ENCODE measurements at places on chromosomes 16 and 17. TPM values are rescaled to one million over a fixed set of nuclear protein-coding genes. Genes with fewer than 3 reads are reported as not detected.

The SLFN12L gene
- 2.9 TPM for total RNA-seq

The NPIPA7 gene
- 8.8 TPM for total RNA-seq

The EVI2B gene
- 7.8 TPM for total RNA-seq

The DHRS7C gene
- total RNA-seq, result 0.85 TPM

The PPY gene
- total RNA-seq, result not detected

The RTN4RL1 gene
- total RNA-seq, result 0.47 TPM

The SLFN14 gene
- total RNA-seq, result not detected

The MYL4 gene
- total RNA-seq, result not detected

The CNEP1R1 gene
- total RNA-seq, result 20.3 TPM

The CBLN1 gene
- 0.70 TPM for total RNA-seq

The C16orf92 gene
- not detected for total RNA-seq

The STH gene
- not detected for total RNA-seq

The GRB2 gene
- total RNA-seq, result 116 TPM

DNA sequence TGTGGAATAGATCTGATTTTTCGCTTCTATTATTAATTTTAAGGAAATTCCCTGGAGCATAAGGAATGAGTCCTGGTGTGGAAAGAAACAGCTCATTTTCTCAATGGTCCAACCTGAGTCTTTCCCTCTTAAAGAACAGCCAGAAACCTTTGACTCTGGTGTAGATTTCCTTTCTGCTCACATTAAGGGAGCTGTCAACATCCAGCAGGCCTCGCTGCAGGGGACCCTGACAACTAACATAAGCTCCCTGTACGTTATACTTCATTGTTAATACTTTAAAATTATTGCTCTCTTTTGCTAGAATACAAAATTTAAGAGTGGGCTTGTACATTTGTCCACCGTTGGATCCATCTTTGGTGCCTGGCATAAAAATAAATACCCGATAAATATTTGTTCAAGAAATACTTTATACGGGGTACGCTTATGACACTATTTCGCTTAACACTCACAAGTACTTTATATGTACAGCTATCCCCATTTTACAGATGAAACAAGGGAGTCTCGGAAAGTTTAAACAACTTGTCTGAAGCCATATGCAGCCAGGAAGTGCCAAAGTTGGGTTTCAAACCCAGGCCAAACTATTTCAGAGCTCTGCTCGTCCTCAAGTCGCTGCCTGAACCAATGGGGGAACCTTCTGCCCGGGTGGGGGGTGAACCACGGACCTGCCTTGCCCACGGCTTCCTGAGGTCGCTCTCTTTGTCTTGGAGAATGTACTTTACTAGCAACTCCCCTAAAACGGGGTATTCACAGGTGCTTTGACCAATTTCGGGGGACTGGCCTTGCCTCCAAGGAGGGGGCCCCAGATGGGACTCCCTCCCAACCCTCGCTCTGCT, 611 bp downstream of the SMARCE1 start:
- DNase-seq, result no peak

DNA sequence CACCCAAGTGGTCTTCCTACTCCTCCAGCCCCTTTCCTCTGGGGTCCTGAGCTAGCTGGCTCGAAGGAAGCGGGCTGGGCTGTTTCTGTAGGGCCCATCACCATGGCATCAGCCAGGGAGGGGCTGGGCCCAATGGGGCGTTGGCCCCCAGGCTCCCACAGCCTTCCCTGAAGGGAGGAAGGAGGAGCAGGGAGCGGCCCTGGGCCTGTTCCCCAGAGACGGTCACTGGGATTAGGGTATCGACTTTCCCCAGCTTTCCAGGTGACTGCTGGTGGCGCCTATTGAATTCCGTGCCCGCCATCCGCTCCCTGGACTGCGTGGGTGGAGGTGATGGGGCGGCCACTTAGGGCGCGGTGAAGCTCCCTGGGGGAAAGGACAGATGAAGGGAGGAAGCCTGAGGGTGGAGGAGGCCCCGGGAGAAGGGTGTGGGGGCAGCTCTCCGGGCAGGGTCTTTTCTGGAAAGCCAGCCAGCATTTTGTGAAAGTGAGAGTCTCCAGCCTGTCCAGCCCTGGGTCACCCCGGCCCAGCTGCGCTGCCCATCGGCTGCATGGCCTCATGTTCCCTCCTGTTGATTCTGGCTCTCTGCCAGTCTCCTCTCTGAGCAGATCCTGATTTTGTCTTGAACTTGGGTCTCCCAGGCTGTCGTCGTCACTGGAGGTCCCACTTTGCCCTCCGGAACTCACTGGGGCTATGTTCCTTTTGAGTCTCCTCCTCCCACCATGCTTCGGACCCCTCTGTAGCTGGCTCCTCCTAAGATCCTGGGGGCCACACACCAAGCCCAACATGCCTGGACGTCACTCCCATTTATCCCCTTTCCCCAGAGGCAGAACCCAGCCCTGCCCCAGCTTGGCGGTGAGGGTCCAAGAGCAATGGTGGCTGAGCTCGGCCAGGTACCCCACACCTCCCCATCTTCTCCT, 9.8 kb downstream of the NHERF1 start:
- DNase-seq, result no peak

- no peak for DNase-seq
Observed at GRCh38 chr17:28225271-28225670, 93.7 kb upstream of the TMEM97 start.

GRCh38 chr17:77382966-77383612, 242.3 kb downstream of the SEC14L1 start:
- DNase-seq, result no peak

DNA sequence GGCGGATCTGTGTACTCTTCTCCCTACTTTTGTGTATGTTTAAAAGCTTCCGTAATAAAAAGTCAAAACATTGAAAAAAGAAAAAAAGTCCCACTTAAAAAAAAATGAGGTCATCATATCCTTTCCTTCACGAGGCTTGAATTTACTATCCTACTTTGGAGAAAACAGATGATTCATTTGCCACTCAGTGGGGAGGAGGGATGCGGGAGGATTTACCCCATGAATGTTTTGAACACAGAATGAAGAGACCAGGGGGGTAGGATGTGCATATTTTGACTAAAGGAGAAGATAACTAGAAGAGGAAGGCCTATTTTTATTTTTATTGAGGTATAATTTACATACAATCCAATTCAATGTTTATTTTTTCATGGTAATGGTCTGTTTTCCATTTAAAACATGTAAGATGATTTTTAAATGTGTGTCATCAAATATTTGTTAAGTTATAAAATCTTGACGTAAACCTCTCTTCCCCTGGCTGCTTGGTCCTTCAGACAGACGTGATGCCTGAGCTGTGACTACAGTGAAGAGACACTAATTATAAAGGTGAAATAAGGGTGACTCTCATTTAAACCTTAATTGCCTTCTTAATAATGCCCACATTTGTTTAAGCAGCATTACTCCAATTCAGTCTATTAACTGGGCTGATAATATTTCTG, 135.4 kb upstream of the AXIN2 start:
- DNase-seq, result no peak

GRCh38 chr17:72931163-72931562, 161.3 kb downstream of the SLC39A11 start:
- DNase-seq, result no peak

GRCh38 chr17:32319548-32319905, 22.4 kb downstream of the C17orf75 start:
- peak; percentile 85 for DNase-seq

DNA sequence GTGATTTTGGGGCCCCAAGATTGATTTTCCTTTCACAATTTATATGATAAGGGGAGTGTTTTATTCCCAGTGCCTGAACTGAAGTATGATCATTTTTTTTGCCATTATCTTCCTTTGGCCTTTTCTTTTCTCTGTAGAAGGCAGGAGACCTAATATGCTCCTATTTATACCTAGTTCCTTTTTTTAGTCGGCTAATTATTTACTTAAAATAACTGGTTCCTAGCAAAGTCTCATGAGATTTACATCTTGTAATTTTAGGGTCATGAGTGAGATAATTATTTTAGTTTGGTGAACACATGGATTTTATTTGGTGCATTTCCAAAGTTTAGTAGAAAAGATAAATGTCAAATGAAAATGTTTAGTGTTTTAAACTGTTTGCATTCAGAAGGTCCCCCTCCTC, 24.8 kb downstream of the SEC14L1 start:
- no peak for DNase-seq

- no peak for DNase-seq
Observed at GRCh38 chr17:1956134-1956533, 69.0 kb downstream of the RTN4RL1 start.

DNA sequence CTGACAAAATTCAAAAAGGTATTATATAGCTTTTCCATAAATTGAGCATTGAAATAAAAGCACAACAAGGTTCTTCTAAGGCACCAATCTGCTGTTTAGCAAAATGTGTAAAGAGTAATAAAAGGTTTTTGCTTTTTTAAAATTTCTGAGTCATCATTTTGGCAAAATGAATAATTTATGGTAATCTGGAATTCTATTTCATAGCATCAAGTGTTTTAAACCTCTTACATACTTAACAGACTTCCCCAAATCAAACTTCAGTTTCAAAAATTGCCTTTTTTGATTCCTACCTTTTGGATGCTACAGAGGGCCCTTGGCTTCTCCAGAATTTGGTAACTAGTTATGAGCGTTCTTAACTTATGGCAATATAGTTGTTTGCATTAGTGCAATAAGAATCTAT, 154.0 kb upstream of the ELAC2 start:
- DNase-seq, result no peak

DNA sequence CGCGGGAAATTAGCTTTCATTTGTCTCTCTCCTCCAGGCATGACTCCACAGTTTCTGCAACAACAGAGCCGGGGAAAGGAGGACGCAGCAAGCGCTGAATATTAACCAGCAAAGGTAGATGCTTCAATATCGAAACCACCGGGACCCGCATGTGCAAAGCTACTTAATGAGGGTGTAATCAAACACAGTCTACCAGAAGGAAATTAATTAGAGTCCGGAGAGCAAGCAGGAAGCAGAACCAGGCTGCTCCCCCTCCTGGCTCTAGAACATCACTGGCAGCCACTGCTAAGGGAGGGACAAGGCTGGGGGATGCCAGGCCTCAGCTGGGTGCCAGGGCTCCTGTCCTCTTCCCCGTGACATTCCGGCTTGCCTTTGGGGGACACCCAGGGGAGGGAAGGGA, 21.7 kb downstream of the LRRC75A start:
- DNase-seq, result peak; percentile 40

GRCh38 chr16:11066261-11066870, 122.0 kb downstream of the CLEC16A start:
- DNase-seq, result no peak

DNA sequence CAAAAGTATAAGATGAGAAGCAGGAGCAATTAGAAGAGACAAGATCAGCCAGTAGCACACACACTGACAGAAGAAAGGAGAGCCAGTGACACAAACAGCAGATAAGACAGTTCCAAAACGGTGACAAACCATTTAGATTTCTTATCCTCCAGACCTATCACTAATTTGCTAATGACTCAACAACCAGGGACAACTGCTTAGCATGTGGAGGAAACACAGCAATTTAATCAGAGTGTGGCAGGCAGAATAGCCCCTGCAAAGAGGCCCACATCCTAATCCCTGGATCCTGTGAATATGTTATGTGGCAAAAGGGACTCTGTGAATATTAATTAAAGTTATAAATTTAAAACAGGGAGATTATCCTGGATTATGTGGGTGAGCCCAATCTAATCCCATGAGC, 81.1 kb downstream of the CACNG1 start:
- no peak for DNase-seq

DNA sequence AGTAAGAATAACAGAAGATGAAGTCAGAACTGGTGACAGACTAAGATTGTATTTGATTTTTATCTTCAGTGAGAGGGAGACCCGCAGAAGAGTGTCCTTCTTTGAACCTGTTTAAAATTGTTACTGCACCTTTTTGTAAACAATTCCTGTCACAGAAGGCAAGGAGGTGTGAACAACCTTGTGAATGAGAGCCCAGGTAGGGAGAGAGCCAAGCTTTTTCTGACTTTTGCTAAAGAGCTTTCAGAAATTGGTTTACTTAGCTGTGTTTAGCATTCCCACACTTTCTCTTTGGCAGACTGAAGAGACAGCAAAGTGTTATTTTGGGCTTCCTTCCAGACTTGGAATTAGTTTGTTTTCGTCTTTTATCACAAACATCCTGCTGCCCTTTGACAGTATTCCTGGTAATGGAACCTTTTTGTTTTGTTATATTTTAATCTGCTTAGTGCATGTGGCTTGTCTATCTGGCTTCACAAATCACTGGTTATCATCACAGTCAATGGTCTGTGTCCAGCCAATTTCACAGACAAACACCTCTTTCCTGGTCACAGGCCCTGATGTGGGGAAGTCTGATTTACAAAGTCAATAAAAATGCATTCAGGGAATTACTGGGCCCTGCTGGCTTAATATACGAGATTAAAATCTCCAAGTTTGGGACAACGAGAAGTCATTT, 85.7 kb upstream of the HS3ST2 start:
- DNase-seq, result no peak

GRCh38 chr17:78366109-78366848, 6.4 kb upstream of the SOCS3 start:
- peak; percentile 60 for DNase-seq

- DNase-seq, result peak; percentile 14
Observed at GRCh38 chr16:67255553-67256221, 6.9 kb downstream of the SLC9A5 start.

DNA sequence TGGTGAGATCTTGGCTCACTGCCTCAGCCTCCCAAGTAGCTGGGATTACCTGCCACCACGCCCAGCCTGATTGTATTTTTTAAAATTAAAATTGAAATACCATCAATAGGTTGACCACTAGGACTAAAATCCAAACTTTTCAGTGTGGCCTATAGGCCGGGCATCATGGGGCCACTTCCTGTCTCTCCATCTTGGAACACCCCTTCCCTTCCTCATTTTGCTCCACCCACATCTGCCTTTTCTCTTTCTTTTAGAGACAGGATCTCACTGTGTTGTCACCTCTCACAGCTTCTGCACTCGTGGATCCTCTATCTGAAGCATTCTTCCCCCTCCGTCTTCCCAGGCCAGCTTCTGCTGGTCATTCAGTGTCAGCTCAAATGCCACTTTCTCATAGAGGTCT, 57.0 kb downstream of the BMERB1 start:
- no peak for DNase-seq

DNA sequence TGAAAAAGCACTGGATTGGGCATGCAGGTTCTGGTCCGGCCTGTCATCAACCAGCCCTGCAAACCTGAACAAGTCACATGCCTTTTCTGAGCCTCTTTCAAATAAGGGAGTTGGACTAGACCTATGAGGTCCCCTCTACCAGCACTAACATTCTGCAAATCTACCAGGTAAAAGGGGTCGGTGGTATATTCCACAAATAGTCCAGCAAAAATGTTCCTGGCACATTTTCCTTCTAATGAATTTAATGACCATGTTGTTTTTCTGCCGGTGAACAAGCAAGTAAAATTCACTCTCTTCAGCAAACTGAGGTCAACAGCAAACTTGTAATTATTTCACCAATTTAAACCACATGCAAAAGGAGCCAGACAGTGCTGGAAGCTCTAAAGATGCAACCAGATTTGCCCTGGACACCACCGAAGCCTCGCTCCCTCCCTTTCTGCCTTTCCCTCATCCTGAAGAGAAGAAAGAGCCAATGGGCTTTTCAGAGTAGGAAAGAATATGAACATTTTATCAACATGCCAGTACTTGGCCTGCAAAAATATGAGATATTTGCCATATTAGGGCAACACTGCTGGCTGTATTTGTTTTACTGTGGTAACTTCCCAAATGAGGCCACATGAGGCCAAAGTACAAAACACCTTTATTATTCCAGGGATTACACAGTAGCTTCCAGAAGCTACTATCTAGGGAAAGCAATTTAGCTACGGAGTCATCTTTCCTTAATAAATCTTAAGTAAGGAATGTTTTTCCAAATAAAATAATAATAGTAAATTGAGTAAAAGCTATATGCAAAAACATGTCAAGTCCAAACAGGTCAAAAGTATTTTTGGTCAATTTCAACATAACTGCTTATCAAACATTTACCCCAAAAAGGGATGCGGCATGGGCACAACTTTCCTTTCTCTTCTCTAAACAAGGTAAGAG, 45.0 kb downstream of the USP31 start:
- DNase-seq, result peak; percentile 26

Measured in mucosa of descending colon (tissue), 3 donors.